D721Med (cell line): ENCODE measurements at places on chromosomes 7 and 10.

DNA sequence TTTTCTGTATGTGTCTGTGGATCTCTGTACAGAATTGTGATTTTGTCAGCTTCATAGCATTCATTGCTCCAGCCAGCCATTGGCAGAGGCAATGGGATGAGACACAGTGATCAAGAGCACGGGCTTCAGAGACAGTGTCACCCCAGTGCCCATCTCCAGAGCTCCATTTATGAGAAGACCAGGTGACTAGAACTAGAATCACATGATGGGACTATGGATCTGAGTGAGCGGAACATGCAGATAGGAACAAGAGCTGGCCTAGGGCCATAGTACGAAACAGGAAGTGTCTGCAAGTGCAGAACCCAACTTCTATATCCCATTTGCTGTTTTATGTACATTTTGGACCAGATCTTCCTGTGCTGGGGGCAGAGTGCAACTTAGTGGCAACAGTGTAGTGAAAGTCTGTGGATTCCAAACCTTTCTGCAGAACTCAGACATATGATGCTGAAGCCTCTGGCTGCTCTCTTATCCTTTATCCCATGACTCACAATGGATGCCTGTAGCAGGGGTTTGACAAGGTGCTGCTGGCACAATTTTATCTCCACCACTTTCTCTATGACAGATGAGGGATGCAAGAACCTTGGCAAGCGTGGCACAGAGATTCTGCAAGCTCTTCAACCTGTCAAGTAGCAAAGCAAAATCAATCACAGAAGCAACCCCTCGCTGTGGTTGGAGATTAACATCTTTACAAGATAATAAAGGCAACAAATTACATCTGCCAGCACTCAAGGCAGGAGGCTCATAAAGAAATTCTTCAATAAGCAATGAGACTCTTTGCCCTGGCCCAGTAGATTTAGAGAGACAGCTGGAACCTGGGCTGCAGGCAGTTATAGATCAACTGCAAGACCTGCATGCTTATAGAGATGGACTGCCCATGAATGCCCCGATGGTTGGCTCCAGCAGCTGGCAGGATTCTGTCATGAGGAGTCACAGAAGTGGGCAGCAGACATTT lies 681.3 kb downstream of the TNS3 start:
- DNase-seq, result no peak

GRCh38 chr7:132207211-132207610 lies 369.1 kb downstream of the PLXNA4 start:
- no peak for DNase-seq

DNA sequence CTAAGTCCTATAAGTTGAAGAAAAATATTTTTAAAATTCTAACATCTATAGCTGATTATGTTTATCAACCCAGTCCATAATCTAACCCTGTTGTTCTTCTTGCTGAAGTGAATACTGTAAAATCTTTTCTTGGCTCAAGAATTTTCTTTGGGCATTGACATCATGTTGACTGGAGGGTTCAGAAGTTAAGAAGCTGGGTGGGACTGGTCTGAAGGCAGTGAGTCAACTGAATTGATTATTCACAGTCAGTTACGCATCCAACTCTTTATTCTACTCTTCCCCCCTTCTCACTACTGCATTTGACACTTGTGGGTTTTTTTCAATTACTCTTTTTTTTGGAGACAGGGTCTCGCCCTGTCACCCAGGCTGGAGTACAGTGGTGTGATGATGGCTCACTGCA lies 31.0 kb downstream of the DENND2A start:
- DNase-seq, result no peak

DNA sequence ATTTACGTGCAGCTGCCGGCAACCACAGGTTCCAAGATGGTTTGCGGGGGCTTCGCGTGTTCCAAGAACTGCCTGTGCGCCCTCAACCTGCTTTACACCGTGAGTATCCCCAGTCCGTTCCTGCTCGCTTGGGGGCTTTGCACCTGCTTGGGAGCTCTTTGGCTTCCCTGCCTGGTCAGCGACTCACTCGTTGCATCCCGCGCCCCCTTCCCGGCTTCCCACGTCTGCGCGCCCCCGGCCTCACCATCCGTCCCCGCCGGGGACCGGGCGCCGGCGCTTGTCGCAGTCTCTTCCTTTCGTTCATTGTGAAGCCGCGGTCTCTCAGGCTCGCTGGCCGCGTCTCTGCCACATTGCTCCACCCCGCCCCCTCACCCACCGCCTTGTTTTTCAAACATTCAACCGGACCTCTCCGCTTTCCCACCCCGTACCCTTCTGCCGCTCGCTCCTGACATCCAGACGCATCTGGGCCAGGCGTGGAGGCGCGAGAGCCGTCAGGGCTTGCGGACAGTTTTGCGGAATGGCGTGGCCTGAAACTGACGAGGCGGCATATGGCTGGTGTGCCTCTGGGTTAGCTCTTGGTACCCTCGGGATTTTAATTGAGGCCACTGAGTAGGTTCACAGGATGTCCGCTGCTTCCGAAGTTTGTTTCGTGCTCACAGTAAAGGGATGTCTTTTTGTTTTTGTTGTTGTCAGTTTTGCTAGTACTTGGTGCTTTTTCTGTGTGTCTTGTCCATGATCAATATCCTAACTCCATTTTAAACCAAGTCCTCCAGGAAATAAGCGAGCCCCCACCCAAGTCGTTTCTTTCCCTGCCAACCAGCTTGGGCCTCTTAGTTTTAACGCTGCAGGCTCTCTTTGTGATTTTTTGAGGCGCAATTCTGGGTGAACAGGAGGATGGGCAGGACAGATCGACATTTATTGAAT lies 639 bp downstream of the TSPAN13 start:
- DNase-seq, result no peak
